ENCODE measurements at places on chromosomes 12 and 14. TPM values are rescaled to one million over a fixed set of nuclear protein-coding genes. Genes with fewer than 3 reads are reported as not detected.

GRCh38 chr12:131027876-131028586 is 74.3 kb downstream of the ADGRD1 start:
- DNase-seq, result no peak

- DNase-seq, result no peak
These were observed 25.5 kb downstream of the ADIPOR2 start for GRCh38 chr12:1716215-1716862.

- DNase-seq, result no peak
These were observed 20.2 kb downstream of the ATP2A2 start for GRCh38 chr12:110301065-110301806.

SOAT2 gene
- not detected for total RNA-seq

KRT6C gene
- not detected for total RNA-seq

GLRX5 gene
- 114 TPM for total RNA-seq
